Kidney epithelial cell (primary cell): ENCODE measurements at places on chromosomes 1 and 21. TPM values are rescaled to one million over a fixed set of nuclear protein-coding genes. Genes with fewer than 3 reads are reported as not detected.

GRCh38 chr1:31532173-31532572 lies 44.1 kb upstream of the TINAGL1 start:
- DNase-seq: no peak

- no peak for DNase-seq
Measured at GRCh38 chr1:91440847-91441246, 36.2 kb upstream of the HFM1 start.

- DNase-seq: no peak
Measured at GRCh38 chr1:180210008-180210620, 19.9 kb upstream of the LHX4 start.

- no peak for DNase-seq
Measured at GRCh38 chr1:69088571-69088970, 479.2 kb upstream of the LRRC7 start.

The FMO1 gene
- not detected in 2 replicates for total RNA-seq

DNA sequence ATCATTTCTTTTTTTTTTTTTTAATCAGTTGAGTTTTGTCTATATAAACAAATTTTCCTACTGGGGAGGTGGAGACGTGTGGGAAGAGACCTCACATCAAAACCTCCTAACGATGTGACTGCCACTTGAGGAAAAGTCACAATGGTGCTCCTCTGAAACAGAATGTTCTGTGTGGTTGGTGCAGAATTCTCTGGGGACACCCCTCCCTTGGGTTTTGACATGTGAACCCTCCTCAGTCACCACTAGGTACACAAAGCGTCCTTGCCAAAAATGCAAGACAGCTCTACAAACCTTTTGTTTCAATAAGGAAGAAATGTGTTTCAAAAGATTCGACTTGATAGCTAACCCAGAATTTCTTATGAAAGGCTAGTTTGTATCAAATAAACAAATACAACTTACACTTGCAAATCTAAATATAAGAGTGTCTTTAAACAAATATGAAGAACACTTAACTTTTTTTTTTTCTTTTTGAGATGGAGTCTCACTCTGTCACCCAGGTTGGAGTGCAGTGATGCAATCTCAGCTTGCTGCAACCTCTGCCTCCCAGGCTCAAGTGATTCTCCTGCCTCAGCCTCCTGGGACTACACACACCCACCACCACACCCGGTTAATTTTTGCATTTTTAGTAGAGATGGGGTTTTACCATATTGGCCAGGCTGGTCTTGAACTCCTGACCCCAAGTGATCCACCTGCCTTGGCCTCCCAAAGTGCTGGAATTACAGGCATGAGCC lies 9.3 kb downstream of the SLC25A24 start:
- DNase-seq: no peak

DNA sequence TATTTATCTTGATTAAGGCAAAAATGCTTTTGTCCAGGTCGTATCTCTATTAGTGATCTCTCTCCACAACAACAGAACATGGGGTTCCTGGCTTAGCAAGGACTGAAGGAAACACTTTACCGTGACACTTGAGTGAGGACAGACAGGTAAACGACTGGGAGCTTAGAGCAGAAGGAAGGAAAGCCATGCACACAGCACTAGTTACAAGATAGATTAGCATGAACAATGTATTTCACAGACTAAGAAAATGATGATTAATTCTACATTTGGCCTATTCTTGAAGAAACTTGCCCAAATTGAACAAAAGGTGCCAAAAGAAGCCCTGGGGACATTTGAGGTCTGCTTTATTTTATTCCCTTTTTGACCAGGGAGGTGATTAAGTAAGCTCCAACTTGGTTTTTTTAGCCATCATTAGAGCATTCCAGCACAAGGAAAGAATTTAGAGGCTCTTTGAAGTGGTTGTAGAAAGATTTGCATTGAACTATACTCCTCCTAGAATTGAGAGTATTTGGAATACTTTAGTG lies 248.5 kb downstream of the USP25 start:
- no peak for DNase-seq

DNA sequence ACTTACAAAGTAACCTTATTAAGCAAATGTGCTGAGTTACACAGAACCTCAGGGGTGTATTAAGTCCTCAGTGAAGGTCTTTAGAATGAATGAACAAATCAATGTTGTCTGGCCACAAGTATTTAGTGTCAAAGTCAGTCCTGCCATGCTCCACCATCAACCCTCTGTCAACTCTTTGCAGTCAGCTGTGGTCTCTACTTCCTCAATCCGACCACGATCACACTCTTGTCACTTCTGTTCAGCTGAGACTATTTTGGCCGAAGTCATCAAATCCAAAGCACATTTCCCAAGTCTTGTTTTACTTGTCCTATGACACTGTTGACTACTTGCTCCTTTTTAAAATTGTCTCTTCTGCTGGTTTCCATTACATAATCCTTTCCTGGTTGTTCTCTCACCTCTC lies 173.5 kb downstream of the ST6GALNAC5 start:
- DNase-seq: no peak

- no peak for DNase-seq
Measured at GRCh38 chr21:27306791-27307775, 340.2 kb upstream of the ADAMTS5 start.

DNA sequence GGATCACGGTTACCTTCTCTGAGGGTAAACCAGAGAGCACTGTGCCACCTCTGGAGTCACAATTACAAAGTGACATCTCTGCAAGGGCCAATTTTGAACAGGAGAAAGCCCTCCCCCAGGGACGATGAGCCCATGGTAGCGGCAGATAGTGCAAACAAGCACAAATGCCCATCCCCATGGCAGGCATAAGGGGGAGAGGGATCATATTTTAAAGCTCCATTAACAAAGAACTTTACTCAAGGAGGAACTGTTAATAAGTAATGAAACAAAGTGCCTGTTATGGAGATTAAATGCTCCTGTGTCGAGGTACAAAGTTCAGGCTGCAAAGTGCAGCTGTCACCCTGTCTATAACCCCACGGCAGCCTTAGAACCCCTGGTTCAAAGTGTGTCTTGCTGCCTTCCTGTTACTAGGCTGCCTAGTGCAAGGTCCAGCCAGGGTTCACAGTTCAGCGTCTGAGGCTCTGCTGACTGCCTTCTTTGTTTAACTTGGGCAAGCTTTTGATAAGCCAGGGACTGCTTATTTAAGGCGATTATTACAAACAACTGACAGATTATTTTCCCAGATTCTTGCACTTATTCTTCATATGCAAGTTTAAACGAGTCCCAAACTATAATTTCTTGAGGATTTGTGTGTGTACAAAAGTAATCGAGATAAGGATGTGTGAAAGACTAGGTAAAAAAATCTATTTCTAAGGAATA lies 75.7 kb upstream of the NRIP1 start:
- DNase-seq: no peak

The GNAT2 gene
- not detected in 2 replicates for total RNA-seq

The INSRR gene
- total RNA-seq: not detected in 2 replicates

The CD52 gene
- total RNA-seq: 1.2 TPM in 1 of 2 replicates, not detected in the other

DNA sequence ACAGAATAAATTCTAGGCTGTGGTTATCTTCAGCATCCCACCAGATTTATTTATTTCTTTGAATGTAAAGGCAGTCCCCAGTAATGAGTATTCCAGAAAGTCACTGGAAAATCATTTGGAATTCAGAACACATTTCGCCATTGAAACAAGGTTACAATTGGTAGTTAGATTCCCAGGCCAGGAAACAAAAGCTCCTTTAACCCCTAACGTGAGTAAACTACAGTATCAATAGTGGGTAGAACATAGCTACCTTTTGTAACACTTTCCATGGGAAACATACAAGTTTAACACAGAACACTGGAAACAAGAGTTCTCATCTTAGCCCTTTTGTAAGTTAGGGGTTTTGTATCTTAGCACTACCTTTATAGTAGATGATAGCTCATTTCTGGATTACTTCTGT lies 53.4 kb upstream of the BMP8A start:
- no peak for DNase-seq

- no peak for DNase-seq
Measured at GRCh38 chr1:175520186-175520585, 223.2 kb downstream of the TNR start.

- peak; percentile 29 for DNase-seq
Measured at GRCh38 chr1:38958967-38959366, 17.3 kb upstream of the RHBDL2 start.

GRCh38 chr1:13677896-13678295 lies 22.1 kb upstream of the PRDM2 start:
- no peak for DNase-seq

- DNase-seq: no peak
Measured at GRCh38 chr1:2816786-2817185, 15.3 kb upstream of the TTC34 start.

DNA sequence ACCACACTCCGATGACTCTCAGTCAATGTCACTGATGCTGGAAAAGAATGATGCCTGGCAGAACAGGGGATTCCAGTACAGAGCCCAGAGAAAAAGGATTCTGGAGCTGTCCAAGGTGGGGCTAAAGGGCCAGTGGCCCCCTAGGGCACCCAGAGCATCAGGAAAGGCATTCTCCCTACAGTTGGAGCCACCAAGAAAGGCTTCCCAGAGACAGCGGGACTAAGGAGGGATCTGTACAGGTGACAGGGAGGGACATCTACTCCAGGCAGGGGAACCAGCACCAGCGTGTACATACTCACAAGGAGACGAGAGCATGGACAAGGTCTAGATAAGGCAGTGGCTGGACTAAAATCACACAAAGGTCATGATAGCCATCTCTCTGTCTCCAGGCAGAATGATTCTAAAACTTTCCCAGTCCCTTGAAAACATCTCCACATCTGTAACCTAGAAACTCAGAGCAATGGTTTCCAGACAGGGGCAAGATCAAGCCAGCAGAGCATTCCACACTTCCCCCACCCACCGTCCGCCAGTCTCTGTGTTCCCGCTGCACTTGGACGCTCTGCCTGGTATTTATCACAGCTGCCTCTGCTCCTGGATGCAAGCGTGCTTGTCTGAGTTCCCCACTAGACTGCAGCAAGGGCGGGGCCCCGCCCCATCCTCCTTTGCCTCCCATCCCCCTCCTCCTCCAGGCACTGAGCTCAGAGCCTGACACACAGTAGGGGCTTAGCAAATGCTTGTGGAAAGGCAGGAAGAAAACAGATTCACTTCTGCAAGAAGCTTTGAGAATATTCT lies 111.6 kb upstream of the ZC3H12A start:
- no peak for DNase-seq

- DNase-seq: no peak
Measured at GRCh38 chr1:161736335-161736969, 13.1 kb upstream of the DUSP12 start.

The PYGO2 gene
- 21.2 and 27.8 TPM in 2 replicates for total RNA-seq

The PDZK1IP1 gene
- total RNA-seq: 22.7 and 28.1 TPM in 2 replicates

The CHD1L gene
- 30.6 and 35.7 TPM in 2 replicates for total RNA-seq

- DNase-seq: no peak
Measured at GRCh38 chr1:197736685-197737084, 38.6 kb downstream of the DENND1B start.

DNA sequence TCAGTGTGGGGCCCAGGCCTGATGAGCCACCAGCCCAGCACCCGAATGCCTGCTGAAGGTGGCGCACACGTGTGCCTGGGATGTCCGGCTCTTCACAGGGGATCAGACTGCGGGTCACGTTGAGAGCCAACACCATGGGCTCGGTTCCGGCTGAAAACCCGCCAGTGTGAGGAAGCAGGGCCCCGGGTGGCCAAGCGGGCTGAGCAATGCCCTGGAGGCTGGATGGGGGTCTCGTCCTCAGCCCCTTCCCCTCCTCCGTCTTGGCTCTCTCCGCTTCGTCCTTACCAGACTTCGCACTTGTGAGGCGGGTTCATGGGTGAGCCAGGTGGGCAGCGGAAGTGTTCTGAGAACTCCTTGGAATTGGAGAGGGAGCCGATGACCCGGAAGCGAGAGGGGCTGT lies 43.0 kb upstream of the EIF4G3 start:
- no peak for DNase-seq

DNA sequence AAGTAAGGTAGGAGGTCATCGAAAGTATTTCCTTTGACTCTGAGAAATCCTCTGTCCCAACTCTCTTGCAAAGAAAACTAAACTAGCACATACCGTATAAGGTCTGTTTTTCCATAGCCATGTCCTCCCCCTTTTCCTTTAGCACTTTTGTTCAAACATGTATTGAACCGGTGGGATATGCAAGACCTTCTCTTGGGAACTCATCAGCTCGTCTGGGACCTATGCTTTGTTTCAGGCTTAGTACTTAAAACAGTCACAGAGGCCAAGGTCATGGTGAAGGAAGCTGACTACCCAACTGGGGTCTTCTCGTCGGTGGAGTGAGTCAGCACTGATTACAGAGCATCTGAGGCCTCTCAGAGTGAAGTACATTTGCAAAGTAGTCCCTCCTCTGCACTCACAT lies 185.0 kb downstream of the ZBTB18 start:
- no peak for DNase-seq

The PLA2G2C gene
- total RNA-seq: not detected in 2 replicates

The CASZ1 gene
- 19.1 and 28.2 TPM in 2 replicates for total RNA-seq

DNA sequence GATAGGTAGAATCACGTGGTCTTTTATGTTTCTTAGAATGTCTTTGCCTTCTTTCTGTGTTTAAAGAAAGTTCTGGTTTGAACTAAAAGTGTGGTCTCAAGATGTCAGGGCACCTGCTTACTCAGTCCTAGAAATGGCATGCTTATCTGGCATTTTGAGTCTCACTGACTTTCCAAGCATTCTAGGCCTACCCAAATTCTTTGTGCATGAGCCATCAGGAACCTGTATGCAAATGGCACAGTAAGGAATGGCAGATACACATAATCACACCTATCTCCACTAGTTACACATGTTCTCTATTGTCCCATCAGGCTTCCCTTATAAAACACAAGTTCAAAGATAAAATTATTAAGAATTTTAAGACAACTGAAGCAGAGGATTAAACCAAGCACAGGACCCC lies 29.5 kb upstream of the CLCA4 start:
- DNase-seq: peak; percentile 35

DNA sequence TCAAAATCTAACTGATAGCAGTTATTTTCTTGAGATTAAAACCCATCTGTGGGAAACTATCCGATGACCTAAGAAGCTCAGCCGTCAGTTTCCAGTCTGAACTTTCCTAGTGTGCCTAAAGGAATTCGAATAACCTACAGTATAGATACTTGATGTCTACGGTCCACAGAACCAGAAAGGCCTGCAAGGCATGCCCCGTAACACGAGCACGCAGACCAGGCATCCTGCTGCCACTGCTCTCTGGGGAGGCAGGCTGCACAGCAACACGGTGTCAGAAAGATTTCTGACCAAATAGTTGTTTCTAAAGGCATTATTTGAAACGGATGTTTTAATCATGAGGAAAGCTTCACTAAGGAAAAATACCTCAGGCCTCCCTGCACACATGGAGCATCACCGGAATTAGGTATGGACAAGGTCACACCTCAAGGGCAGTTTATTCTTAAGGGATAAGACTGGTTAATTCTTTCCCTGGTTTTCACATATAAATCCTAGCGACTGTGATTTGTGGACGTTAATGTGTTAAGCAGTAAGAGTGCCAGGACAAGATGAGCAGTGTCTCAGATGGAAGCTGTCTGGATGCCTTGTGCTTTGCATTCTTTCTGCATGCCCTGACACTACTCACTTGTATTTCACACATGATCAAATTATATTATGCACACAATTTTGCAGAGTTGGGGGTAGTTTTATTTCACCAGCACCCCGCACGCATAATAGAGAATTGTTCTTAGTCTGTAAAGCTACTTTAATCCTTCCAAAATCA lies 49.0 kb upstream of the NADK start:
- DNase-seq: no peak

GRCh38 chr1:67604778-67605177 lies 80.2 kb upstream of the GADD45A start:
- DNase-seq: no peak
